ENCODE measurements at places on chromosomes 4 and X. TPM values are rescaled to one million over a fixed set of nuclear protein-coding genes. Genes with fewer than 3 reads are reported as not detected.

GRCh38 chr4:76494871-76495590, 60.0 kb downstream of the SHROOM3 start:
- no peaks in the 10 kb centered on the region for H3K27me3 ChIP-seq
- no peak overlapping the region for H3K4me3 ChIP-seq
- no peaks in the 10 kb centered on the region for H3K4me1 ChIP-seq
- H3K36me3 ChIP-seq = no peaks in the 10 kb centered on the region

- H3K4me1 ChIP-seq = no peaks in the 10 kb centered on the region
- no peak overlapping the region for H3K4me3 ChIP-seq
- no peak overlapping the region for H3K27ac ChIP-seq
- H3K36me3 ChIP-seq = no peaks in the 10 kb centered on the region
These were observed 840.6 kb downstream of the NLGN4X start for GRCh38 chrX:5388087-5388486.

- no peak for DNase-seq
- no peak overlapping the region for H3K4me3 ChIP-seq
- no peaks in the 10 kb centered on the region for H3K27me3 ChIP-seq
- H3K4me1 ChIP-seq = no peaks in the 10 kb centered on the region
- H3K36me3 ChIP-seq = no peaks in the 10 kb centered on the region
- no peak overlapping the region for H3K27ac ChIP-seq
These were observed 54.4 kb upstream of the RELL1 start for GRCh38 chr4:37740546-37740945.

Gene ZNF595
- total RNA-seq = 5.6 TPM

GRCh38 chr4:24768006-24768405, 27.4 kb upstream of the SOD3 start:
- H3K4me3 ChIP-seq = no peak overlapping the region
- DNase-seq = no peak
- no peaks in the 10 kb centered on the region for H3K36me3 ChIP-seq
- H3K4me1 ChIP-seq = no peaks in the 10 kb centered on the region
- H3K27ac ChIP-seq = no peak overlapping the region
